ENCODE measurements at places on chromosomes 5 and 9.

- DNase-seq, result peak; percentile 4
Observed at GRCh38 chr5:154945695-154946301, 4.9 kb downstream of the MRPL22 start.

DNA sequence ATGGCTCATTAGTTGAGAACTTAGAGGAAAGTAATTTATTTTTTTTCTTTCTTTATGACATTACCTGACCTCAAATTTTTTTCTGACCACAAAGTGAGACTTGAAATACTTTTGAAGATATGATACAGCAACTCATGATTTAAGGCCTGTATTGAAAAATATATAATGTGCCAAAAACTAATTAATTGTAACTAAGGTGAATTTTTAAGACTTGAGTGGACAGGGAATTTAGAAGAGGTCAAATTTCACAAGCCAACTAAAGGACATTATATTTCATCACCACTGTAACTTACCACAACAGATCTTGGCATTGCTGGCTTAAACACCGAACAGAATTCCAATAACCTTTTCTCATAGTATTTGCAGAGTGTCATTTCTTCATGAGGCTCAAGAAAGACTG is 1.8 kb downstream of the CCNH start:
- no peak for DNase-seq

- no peak for DNase-seq
Observed at GRCh38 chr5:111401906-111402305, 110.4 kb downstream of the STARD4 start.

DNA sequence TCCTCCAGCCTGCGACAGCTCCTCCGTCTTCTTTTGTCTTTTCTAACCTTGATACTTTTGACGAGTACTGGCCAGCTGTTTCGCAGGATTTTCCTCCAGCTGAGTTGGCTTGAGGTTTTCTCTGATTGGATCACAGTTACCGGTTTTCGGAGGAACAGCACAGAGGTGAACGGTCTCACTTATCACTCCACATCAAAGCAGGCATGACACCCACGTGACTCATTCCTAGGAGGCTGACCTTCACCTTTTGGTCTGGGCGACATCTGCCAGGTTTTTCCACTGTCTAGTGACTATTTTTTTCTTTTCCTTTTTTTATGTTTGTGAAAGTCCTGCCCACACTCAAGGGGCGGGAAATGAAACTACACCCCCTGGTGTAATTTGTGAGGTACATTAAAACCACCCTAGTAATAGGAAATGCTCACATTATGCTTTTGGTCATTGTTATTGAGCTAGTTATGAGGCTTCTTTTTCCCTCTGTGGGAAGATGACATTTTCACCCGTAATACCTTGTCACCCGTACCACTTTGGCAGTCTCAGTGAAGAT is 319.2 kb downstream of the GADD45G start:
- no peak for DNase-seq

GRCh38 chr9:78539188-78539587 is 242.3 kb downstream of the PSAT1 start:
- DNase-seq, result no peak

DNA sequence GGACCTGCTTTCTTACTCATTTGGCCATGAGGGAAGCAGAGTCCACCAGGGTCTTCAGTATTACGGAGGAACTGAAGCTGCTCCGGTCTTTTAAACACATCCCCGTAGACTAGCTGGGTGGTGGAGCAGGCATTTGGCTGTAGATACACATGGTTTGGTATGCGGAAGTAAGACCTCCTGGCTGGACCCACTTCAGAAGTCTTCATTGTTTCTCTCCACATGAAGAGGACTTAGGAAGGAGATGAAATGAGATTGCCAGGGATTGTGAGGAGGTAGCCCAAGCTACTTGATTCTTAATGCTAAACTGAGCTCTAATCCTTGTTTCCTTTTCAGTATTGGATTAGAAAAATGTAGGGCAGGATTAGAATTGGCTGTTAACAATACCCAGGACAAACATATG is 32.9 kb downstream of the STXBP1 start:
- DNase-seq, result no peak

GRCh38 chr9:92720807-92721535 is 43.7 kb downstream of the BICD2 start:
- DNase-seq, result no peak
